ENCODE measurements at places on chromosomes 12 and 14. TPM values are rescaled to one million over a fixed set of nuclear protein-coding genes. Genes with fewer than 3 reads are reported as not detected.

DNA sequence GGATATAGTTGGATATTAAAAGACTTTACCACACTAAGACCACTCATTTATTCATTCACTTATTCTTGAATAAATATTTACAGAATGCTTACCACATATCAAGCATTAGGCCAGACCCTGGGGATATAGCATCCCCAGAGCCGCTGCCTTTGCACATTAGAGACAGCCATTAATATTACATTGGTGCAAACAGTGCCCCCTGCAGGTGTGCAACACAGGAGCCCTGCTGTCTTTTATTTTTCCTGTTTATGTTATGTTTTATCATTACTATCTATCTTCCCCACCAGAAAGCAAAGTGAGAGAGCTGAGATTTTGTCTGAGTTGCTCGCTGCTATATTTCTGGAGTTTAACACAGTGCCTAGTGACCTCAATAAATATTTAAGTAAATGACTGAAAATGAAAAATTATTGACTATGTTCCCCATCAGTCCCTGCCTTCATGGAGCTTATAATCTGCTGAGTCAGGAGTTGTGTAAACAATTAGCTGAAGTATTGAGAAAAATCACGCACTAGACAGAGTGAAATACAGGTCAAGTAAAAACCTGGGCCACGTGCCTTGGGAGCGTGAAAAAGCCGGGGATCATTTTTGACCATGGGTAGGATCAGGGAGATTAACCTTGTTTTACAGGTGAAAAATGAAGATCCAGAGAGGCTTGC lies 301.6 kb downstream of the PCNX1 start:
- no peak for DNase-seq

- no peak for DNase-seq
Measured at GRCh38 chr14:101216366-101217079, 313.0 kb upstream of the RTL1 start.

- peak; percentile 86 for DNase-seq
Measured at GRCh38 chr12:106138633-106139421, at the start of gene NUAK1. NUAK1 (minus strand) TSS chr12:106138954; CDS start chr12:106138653, 301 bp downstream.

GRCh38 chr14:71918955-71919354 lies 13.3 kb upstream of the RGS6 start:
- peak; percentile 24 for DNase-seq

GRCh38 chr14:67389275-67389674 lies 22.7 kb downstream of the PLEK2 start:
- DNase-seq = no peak

GRCh38 chr14:103932791-103933490 lies 4.7 kb downstream of the TDRD9 start:
- DNase-seq = no peak

DNA sequence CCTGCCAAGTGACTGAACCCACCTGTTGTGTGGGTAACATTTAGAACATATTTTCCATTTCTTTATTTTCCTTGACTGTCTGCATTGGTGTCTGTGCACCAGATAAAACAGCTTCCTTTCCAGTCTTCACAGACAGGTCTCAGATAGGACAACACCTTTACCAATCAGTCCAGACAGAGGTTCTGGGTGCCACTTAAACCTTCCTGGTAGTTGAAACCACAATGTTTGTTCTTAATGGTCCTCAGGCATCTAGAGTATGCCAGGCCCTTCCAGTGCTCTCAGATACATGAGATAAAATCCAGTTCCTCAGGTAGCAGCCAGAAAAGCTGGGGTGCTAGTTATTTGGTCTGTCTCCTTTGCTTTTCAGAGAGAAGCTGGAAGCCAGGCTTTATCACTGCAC lies 7.0 kb upstream of the CLEC2D start:
- no peak for DNase-seq

DNA sequence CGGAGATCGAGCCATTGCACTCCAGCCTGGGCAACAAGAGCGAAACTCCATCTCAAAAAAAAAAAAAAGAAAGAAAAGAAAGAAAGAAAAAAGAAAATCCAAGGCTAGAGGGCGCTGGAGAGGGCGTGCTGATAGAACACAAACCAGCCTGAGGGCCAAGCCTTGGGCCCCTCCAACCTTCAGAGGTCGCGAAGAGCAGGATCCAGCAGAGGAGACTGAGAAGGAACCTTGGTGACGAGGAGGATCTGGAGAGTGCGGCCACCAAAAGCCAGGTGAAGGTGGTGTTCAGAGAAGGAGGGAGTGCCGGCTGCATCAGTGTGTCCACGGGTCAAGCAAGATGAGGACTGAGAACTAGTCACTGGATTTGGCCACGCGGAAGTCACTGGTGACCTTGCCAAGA lies 4.1 kb upstream of the DYNC1H1 start:
- DNase-seq = no peak

GRCh38 chr12:96824074-96824837 lies 82.8 kb upstream of the NEDD1 start:
- no peak for DNase-seq

DNA sequence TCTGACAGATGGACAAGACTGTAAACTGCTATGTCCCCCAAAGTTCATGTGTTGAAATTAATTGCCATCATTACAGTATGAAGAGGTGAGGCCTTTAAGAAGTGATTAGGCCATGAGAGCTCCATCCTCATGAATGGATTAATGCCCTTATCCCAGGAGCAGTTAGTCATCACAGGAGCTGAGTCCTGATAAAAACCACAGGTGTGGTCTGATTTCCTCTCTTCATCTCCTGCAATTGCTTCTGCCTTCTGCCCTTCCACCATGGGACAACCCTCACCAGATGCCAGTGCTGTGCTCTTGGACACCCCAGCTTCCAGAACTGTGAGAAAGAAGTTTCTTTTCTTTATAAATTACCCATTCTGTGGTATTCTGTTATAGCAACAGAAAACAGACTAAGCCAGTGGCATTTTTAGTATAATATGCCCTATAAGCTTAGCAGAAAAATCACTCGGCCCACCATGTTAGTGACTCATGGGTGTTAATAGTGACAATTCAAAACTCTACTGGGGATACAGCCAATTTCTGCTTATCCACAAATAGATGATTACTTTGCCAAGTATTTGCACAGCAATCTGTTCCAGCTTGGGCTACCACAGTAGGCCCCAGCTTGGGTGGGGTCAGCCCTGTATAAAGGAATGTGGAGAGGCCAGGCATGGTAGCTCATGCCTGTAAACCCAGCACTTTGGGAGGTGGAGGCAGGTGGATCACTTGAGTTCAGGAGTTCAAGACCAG lies 129.0 kb upstream of the BCL2L14 start:
- no peak for DNase-seq

DNA sequence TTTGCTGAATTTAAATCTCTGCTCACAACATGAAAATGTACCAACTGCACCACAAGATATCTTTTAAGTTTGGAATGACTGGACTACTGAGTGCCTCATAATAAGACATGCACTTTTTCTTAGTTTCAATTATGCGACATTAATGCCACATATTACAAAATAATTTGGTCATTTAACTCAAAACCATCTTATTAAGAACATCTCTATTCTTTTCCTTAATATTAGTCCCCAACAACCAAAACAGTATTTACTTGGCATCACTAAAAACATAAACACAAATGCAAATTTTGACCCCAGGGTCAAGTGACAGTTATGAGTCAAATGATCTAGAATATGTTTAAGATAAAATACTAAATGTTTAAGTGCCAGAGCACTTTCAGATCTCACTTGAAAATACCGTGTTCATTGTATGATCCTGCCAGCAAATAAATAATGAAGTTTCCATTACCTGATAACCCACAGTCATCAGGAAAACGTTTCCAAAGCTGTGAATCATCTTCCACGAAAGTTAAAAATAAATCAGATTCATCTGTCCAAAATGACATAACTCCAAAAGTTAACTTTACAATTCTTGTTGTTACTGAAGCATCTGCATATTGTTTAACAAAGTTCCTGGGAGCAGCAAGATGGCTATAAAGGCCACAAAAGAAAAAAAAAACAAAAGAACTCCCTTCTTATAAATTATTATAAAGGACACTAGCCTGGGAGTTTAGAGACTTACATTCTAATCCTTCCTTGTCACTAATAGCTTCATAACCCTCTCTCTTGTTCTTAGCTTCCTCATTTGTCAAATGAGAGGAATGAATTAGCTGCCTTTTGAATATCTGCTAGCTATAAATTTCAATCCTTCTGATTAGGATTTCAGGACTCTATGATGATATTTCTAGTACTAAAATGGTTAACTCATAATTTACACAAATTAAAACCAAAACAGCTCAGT lies 30.5 kb upstream of the AP4S1 start:
- no peak for DNase-seq

DNA sequence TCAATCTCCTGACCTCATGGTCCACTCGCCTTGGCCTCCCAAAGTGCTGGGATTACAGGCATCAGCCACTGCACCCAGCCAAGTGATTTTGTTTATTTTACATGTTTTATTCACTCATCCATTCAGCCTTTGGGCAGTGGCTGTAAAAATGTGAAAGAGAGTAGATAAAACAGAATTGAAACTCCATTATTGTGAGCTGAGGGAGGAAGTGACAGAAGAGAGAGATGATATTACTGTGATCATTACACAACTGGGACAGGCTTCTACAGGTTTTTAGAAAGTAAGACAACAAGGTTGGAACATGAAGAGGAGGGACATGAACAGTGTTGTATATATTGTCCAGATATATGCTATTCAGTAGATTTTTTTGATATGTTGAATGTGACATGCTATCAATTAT lies 25.0 kb downstream of the CREBL2 start:
- no peak for DNase-seq

EMP1 gene
- 276 TPM for total RNA-seq

ARHGAP9 gene
- total RNA-seq = 125 TPM

PZP gene
- total RNA-seq = 1.4 TPM

BCL11B gene
- total RNA-seq = 2.4 TPM

EFS gene
- total RNA-seq = 15.8 TPM

All from left lung (tissue), 14 donors.